ENCODE measurements at places on chromosomes 5 and 9.

- no peak for DNase-seq
Observed at GRCh38 chr5:29469581-29469980, 1723.9 kb upstream of the CDH6 start.

- DNase-seq = no peak
Observed at GRCh38 chr9:134378901-134379338, 52.7 kb downstream of the RXRA start.

GRCh38 chr5:16883806-16884205 lies 52.3 kb downstream of the MYO10 start:
- DNase-seq = no peak

DNA sequence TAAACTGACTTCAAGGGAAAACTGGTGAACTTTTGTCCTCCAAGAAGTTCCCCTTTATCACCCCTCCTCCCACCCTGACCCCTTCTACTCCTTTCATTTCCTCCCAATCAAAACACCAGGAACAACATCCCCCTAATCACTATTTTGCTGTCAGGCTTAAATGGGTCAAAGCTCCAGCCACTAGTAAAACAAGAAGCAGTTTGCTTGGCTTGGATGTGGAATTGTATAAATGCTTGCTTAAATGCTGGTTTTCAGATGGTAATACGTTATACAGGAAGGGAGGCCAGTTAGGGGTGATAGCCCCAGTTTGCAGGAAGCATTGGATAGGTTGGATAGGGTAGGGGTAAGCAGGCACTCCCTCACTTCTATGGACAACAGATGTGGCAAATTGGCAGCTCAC lies 473.6 kb downstream of the AGTPBP1 start:
- peak; percentile 9 for DNase-seq

DNA sequence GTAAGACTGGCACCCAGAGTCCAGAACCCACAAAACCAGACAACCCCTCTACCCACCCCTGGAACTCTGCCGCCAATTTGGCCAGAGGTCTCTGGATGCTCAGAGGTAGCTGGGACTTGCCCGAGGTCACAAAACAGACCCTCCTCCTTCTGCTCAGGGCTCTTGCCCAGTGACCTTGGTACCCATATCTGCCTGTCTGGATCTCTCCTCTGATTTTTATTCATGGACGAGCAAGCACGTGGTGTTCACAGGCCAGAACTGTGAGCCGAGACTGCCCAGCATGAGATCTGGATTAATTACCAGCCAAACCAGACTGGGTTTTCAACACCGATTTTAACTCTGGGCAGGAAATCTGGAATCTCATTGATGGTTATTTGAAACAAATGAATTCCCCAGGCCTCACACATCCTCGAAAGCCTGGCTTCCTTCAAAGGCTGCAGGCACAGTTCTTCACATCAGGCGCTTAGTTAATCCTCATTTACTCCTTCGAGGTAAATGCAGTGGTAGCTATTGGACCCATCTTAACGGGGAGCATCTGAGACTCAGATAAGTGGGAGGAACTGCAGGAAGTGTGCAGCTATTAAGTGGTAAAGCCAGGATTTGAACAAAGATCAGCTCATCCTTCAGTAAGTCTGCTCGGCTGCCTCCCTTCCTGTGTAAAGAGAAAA lies 21.4 kb downstream of the COL27A1 start:
- DNase-seq = no peak

GRCh38 chr9:127027694-127028093 lies 94.7 kb downstream of the ANGPTL2 start:
- no peak for DNase-seq

GRCh38 chr9:137383081-137383783 lies 39.7 kb downstream of the EXD3 start:
- no peak for DNase-seq

GRCh38 chr5:167284222-167284890 lies 1007.1 kb upstream of the WWC1 start:
- DNase-seq = no peak

DNA sequence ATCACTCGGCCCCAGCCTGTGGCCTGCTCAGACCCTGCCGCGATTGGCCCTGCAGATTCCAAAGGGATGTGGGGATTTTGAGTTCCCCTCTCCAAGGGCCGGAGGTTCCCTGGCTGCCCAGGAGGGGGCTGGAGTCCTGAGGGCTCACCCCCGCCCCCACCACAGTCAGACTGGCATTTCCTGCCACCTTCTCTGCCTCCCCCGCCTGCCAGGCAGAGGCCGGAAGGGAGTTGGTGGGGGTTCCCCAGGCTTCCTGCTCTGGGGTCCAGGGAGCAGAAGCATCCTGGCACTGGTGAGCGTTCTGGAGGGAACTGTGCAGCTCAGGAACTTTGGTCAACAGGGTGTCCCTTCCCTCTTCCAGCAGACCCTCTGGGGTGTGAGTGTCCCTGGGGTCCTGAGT lies 70.6 kb downstream of the RXRA start:
- DNase-seq = no peak

- no peak for DNase-seq
Observed at GRCh38 chr5:153792305-153792704, 246.4 kb downstream of the FAM114A2 start.

GRCh38 chr5:18740301-18740700 lies 1106.0 kb downstream of the TAF11L14 start:
- no peak for DNase-seq

DNA sequence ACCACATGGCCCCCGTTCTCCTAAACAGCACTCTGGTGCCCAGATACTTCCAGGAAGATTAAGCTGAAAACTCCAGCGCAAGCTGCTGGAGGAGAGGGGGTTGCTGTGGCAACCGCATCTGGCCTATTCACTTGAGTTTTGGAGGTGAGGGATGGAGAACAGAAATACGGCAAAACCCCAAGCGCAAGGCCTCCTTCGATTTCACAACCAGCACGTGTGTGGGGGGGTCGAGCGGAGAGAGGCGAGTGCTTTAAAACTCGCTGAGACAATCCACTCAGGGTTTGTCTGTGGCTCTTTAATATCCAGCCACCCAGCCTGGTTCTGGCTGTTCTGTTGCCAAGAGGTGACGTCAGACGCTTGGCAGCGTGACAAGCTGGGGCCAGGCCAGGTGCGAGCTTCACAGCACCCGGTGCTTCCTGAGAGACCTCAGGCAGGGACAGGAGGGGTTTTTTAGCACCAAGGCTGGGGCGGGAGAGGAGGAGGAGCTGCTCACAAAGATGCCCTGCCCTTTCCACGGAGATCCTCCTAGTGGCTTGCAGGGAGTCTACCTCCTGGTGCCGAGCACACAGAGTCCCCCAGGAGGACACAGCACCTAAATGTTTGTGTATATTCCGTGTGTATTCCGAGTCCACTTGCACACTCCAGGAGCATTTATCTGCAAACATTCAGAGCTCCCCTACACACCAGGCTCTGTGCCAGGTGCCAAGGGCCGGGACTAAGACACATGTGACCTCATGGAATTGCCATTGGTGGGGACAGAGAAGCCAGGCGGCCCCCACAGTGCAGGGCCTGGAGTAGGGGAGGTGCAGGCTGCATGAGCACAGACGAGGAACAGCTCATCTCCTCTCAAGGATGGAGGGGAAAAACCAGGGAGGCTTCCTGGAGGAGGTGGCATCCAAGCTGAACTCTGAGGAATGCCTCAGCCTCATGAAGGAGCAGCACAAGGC lies 194.6 kb downstream of the OLFM1 start:
- no peak for DNase-seq

- DNase-seq = no peak
Observed at GRCh38 chr9:97396256-97396655, 15.6 kb upstream of the TDRD7 start.

GRCh38 chr5:305050-305449 lies 16.5 kb upstream of the AHRR start:
- DNase-seq = no peak

GRCh38 chr5:90095292-90096060 lies 314.1 kb downstream of the CETN3 start:
- no peak for DNase-seq

- DNase-seq = no peak
Observed at GRCh38 chr9:3856592-3856991, 330.8 kb upstream of the RFX3 start.

- peak; percentile 57 for DNase-seq
Observed at GRCh38 chr5:82349652-82350051, 71.5 kb upstream of the RPS23 start.

- no peak for DNase-seq
Observed at GRCh38 chr5:98128846-98129245, 644.6 kb upstream of the RGMB start.

- DNase-seq = no peak
Observed at GRCh38 chr9:116480700-116481099, 206.4 kb upstream of the TRIM32 start.

GRCh38 chr5:72387985-72388384 lies 67.8 kb downstream of the PTCD2 start:
- no peak for DNase-seq

DNA sequence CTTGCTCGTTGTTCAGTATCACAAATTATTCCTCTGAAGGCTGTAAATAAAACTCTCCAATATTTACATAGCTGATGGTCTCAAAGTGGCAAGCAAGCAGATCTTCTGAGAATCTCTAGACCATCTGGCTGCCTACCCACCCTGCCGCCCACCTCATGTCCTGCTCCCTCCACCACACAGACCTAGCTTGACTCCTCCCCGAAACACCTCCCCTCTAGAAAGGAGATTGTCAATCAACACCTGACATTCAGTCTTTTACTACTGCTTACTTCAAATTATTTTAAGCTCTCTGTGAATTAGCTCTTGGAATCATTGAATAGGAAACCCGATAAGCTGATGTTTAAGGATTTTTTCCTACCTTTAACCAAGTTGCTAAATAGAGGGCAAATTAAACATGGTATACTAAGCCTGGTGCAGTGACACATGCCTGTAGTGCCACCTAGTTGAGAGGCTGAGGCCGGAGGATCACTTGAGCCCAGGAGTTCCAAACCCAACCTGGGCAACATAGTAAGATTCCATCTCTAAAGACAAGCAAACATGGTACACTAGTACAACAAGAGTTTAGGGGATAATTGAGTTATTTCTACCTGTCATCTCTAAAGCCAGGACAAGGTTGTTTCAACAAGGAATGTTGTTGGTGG lies 10.9 kb upstream of the SOWAHA start:
- DNase-seq = no peak
